Femur (tissue), 1 donor: ENCODE measurements at places on chromosomes 2 and 18.
A peak's percentile ranks its signal among the peaks of the same experiment; 100 is the strongest.

DNA sequence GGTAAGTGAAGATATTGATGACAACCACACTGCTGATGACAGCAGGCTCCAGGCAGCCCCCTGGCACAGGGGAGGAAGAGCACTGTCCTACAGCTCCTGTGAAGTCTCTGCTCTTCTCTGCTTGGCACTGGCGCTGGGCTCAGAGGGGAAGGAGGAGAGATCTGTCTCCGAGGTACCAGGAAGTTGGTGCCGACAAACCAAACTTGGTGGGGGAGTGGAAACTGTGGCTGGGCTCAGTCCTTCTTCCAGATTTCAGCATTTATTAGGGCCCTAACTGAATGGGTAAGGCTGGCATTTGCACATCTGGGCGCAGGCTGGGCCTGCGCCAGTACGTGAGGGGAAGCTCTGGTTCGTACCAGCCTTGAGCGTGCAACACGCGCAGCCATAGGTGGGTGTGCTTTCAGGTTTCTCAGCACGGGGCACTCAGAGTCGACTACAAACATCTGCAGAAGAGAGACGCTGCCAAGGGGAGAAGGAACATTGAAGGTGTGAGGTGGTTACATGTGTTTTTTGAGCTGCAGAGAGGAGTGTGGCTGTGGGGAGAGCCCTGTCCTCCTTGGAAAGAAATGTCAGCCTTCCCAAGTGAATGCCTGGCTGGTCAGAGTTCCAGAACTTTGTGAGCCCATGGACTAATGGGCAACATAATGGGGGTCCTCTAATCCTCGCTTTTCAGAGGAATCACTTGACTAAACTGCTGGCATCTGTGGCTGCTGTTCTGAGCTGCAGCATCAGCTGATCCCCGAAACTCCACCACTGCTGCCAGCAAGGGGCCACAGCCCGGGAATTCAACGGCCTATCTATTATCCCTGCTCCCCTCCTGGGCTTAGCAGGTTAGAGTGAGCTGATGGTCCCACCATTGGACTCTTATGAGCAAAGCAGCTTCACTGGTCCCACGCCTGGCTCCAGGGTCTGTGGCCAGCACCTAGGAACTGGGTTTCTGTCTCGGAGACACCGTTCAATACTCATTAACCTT lies 55.2 kb upstream of the SEMA4C start:
- no peak for DNase-seq

- no peak for DNase-seq
Observed at GRCh38 chr2:46098621-46099062, 198.6 kb upstream of the EPAS1 start.

GRCh38 chr2:110861616-110862260 lies 129.4 kb downstream of the ACOXL start:
- no peak for DNase-seq

GRCh38 chr2:181218401-181218821 lies 238.0 kb downstream of the UBE2E3 start:
- DNase-seq = no peak

- no peak for DNase-seq
Observed at GRCh38 chr2:168224346-168224745, 23.0 kb downstream of the STK39 start.

DNA sequence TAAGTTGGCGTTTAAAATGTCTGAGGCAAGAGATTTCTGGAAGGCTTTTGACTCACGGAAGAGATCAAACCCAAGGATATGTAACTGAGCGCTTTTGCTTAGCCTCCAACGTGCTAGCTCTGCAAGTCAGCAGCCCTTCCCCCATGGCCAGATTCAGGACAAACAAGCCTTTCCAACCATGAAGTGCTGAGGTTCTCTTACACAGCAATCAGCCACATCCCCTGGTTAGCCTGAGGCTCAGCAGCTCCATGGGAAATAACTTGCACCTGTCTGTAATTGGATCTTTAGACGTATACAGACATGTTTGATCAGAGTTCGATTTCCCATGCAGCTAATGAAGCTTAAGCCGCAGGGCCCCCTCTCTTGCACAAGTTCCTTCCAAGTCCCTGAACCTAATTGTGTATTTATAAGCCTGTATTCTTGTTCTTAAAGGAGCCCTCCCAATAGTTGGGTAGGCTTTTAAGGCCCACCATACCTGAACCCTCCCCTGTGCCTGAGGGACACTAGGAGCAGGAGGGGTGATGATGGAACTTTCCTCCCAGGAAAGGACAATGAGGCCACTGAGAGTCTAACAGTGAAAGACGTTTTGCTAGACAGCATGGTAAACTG lies 2.1 kb upstream of the TMEM131 start:
- no peak for DNase-seq

GRCh38 chr2:166539340-166540162 lies 45.5 kb upstream of the SCN7A start:
- DNase-seq = peak; percentile 32

DNA sequence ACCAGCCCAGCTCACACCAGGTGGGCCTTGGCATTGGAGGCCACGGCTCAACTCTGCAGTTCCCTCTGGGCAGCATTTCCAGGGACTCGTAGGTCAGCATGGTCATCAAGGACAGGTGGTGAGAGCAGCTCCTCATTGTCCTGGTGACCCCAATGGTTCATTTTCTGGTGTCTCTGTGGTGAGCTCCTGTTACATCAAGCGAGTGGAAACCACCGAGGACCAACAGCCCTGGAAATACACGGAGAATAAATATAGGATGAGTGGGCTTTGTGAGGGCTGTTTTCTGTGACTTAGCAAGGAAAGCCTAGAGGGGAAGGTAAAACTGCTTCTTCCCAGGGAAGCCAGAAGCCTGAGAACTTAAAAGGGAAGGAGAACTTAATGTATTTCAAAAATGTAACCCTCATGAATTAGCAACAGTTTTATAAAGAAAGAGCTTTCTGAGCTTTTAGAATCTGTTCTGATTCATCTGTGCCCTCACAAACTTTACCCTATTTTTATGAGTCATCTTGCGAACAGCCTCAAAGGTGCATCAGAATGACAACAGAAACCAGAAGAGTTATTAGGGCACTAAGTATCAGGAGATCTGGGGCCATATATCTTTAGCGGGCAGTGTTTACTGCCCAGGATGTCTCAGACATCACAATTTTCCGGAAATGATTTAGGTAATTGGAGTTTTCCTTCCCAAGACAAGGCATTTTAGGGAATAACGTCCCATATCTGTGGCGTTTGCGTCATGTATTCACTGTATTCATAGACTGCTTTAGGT lies 18.7 kb downstream of the C2orf92 start:
- DNase-seq = no peak

GRCh38 chr2:115285416-115285815 lies 843.0 kb downstream of the DPP10 start:
- DNase-seq = no peak

DNA sequence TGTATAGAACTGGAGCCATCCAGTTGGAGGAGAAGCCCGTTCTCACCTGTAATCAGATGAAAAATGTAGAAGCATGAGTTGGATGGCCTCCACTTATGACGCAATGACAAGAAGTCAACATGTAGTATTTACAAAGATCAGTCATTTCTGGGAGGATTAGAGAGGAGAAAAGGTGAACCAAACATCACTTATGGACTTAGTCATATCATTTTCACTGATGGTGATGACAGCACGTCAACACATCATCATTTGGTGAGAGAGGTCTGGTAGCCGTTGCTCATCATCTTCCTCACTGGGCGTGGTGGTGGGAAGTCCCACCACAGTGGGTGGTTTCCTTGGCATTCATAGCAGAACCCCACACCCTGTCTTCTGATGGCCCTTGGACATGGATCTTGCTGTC lies 264.2 kb upstream of the EPAS1 start:
- DNase-seq = no peak

- no peak for DNase-seq
Observed at GRCh38 chr18:46413684-46414083, 243.3 kb downstream of the LOXHD1 start.

DNA sequence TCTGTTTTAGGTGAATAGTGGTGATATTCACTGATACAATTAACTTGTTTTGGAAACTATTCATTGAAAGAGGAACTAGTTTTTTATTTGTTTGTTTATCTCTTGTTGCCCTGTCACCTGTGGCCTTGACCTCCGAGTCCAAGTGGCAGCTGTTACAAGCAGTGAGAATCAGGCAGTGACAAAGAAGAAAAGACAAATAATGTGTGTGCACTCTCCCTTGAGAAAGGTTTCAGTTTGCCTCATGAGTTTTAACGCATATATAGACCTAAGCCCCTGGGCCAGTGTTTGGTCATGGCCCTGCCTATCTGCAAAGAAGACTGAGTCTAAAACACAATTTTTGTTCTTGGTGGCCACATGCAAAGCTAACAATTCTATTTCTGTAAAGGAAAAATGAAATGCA lies 15.3 kb downstream of the KYNU start:
- DNase-seq = no peak

DNA sequence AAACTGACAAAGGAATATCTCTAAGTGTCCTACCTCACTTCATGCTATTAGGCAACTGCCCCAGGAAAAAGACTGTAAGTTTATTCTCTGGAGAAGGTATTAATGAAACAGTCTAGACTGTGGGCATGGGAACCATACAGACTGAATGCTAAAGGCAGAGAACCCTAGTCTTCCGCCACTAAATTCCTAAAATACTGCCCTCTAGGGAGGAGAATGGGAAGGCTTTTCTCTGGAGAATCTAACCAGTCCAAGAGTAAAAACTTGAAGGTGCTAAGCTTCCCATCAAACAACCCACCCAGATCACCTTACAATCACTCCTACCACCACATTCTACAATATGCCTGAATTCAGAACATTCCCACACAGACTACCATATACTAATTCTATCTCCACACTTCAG lies 3.4 kb downstream of the SRBD1 start:
- DNase-seq = no peak

DNA sequence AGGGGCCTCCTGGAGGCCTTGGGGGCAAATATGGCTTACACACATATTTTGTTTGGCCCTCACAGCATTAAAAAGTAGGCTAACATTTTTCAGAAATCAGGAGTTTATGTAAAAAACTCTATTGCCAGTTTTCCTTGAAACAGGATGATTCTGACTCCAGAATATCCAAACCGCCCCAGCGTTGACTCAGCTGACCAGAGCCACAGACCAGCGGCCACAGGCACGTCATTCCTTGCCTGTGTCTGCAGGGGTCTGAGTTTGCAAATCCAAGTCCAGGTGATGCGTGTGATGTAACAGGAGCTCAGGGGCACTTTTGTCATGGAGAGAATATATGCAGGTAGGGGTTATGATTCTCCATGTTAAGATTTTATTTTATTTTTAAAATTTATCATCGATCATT lies 79.4 kb upstream of the ALKAL2 start:
- no peak for DNase-seq

GRCh38 chr2:39350658-39351057 lies 86.4 kb downstream of the MAP4K3 start:
- DNase-seq = no peak

DNA sequence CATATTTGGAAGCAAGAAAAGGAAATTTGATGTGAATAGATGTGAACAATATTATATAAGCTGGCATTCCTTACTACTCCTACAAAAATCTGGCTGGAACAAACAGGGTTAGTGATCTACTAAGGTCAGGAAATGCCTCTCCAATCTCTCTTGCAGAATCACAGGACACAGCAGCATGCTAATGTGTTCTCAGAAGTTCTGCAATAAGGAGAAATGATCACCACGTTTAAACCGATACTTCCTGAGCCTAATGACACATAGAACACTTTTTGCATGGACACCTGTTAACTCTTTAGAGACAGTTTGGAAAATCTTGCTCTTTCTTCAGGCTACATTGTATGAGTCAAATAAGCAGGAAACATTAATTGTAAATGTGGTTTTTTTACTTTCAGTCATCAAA lies 89.6 kb upstream of the MAP3K20 start:
- no peak for DNase-seq

DNA sequence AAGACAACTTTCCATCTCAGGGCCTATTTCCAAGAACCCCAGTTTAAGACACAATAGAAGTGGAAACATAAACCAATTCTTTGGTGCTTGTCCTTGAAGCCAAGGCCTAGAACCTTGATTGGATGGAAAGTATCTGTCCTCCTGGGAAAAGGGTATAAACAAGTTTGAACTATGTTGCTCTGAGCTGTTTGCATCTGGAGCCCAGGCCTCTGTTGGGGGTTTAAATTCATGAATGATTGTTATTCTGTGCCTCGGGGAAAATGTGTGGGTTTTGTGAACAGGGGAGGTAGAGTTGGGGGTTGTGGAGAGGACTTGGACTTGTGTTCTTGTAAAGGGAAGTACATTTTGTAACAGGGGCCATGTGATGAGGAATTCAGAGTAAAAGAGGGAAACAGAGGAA lies 406.1 kb downstream of the SLC4A3 start:
- DNase-seq = no peak

- no peak for DNase-seq
Observed at GRCh38 chr2:31166925-31167324, 28.7 kb upstream of the GALNT14 start.

DNA sequence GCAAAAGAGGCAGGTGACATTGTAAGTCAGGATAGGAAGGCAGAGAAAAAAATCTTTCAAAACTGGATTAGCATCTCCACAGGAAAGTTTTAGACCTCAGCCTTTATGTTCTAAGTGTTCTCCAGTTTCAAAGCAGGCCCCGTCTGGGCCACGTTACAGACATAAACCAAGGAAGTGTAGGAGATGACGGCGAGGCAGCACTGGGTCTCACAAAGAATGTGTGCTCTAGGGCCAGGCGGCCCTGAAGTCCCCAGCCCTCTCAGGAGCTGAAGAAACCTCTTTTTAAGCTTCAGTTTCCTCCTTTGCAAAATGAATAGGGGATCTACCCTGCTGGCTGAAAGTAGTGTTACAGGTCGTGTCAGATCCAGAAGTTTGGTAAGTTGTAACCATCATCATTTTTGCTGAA lies 81.7 kb downstream of the SPRED2 start:
- DNase-seq = no peak

- DNase-seq = no peak
Observed at GRCh38 chr2:206556357-206556949, 85.8 kb upstream of the FAM237A start.

DNA sequence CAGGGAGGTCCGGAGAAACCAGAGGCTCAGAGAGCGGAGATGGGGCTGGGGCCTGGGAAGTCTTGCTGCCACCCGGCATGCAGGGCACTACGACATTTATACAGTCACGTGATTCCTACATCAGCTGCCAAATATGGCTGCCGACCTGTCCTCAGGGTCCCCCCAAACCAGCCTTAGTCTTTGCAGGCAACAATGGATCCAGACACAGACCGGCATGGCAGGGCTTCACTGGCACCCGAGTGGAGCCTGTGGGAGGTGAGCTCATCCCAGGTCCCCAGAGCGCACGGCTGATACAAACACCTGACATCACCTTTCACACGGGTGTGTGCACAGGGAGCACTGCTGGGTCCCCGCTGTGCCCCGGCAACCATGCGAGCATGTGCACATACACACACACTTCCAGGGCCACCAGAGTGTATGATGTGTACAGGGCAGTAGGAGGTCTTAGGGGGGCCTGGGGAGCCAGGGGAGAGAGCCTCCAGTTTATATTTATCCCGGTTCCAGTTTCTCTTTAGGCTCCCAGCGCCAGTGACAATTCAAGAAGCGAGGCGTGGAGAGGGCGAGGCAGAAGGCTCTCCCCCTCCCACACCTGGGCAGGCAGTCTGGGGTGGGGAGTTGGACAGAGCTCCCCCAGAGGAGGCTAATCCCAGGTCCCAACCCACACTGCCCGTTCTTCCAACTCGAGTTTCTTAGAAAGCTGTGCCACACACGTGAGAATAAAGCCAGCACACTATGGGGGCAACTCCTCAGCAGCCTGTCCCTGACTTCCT lies 2.7 kb downstream of the SEMA4C start:
- no peak for DNase-seq

- peak; percentile 36 for DNase-seq
Observed at GRCh38 chr2:36805635-36806224, 109.2 kb downstream of the VIT start.
